ENCODE measurements at places on chromosomes 7 and 10.

GRCh38 chr10:98414578-98414931, 427 bp downstream of the PYROXD2 start:
- no peak for DNase-seq

DNA sequence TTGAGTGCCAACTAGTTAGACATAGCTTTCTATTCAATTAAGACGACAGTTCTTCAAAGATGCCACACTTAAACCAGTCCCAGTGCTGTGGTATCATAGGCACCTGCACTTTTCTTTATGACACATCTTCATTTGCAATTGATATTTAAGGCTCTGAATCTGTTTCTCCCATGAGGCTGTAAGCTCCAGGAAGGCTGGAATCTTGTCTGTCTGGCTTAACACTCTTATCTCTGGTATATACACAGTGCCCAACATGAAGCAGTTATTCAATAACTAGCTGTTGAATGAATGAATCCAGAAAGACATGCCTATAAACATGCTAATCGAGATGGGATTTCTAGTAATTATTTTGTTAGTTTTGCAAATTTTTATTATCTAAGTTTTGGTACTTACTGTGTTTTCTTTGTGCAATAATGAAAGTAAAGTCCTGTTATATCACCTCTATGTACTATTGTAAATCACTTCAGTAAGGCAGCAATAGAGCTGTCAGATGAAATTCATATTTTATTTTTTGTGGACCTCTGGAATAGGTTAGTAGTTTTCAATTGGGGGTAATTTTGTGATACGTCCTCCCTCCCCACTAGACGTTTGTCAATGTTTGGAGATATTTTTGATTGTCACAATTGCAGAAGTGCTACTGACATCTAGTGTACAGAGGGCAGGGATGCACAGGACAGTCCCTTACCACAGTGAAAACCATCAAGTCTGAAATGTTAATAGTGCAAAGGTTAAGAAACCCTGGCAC, 51.3 kb upstream of the STEAP4 start:
- DNase-seq, result no peak

GRCh38 chr10:24723386-24723787, 300 bp downstream of the ARHGAP21 start:
- DNase-seq, result no peak

DNA sequence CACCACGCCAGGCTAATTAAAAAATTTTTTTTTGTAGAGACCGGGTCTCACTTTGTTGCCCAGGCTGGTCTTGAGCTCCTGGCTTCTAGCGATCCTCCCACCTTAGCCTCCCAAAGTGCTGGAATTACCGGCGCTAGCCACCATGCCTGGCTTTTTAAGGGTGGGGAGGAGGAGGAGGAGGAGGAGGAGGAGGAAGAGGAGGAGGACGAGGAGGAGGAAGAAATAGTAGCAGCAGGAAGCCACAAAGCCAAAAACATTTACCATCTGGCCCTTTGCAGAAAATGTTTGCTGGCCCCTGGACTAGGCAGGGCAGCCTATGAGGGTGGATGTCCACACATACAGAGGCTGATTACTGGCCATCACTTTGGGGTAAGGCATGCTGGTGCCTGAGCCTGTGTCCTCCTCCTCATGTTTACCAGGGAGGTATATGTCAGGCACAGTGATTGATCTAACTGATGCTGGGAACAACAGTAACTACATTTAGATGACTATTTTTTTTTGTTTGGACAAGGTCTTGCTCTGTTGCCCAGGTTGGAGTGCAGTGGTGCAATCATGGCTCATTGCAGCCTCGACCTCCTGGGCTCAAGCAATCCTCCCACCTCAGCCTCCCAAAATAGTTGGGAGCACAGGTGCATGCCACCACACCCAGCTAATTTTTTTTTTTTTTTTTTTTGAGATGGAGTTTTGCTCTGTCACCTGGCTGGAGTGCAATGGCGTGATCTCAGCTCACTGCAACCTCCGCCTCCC, 122.1 kb downstream of the HIP1 start:
- DNase-seq, result no peak

GRCh38 chr10:27207350-27207749, 33.2 kb downstream of the ACBD5 start:
- no peak for DNase-seq

All from globus pallidus (tissue), 1 donor.